ENCODE measurements at places on chromosomes 7 and 10.
A peak's percentile ranks its signal among the peaks of the same experiment; 100 is the strongest.

DNA sequence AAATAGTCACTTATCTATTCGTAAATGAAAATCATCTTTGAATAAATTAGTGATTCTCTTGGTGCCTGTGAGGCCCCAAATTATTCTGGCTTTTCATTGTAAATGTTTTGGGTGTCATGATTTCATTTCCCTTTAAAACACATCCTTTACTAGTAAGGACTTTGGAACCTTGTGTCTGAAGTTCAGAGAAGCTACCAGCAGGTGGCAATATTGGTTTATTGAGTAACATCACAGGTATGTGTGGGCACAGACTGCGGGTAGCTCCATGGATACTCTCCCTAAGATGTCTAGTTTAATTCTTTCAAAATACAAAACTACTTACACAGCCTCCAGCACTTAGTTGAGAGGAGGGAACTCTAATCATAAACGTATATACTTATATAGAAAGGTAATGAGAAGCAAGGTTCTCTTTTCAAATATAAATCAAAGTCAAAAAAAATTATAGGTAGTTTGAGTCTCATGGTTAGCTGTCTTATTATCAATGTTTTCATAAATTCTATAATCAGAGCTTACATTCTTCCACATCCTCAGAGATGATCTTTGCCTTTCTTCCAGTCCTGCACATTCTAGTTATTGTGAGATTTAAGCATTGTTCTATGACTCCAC, 449.6 kb downstream of the GRM8 start:
- peak; percentile 65 for DNase-seq

GRCh38 chr7:41855798-41856197, 152.9 kb upstream of the INHBA start:
- no peak for DNase-seq

DNA sequence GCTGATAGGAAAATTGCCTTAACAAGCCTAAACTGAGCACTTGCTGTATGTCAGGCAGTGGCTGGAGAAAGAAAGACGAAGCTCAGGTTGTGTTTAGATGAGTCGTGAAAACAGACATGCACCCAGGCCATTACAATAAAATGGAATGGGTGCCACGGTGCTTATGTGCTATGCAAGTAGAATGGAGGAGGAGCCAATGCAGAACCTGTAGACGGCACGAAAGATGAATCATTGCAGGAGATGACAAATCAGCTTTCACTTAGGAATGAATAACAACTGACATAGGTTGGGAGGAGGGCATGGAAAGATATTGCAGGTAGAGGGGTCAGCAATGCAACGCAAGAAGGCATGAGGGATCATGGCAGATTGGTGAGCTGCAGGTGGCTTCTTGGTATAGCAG, 61.2 kb upstream of the ARHGAP21 start:
- no peak for DNase-seq

DNA sequence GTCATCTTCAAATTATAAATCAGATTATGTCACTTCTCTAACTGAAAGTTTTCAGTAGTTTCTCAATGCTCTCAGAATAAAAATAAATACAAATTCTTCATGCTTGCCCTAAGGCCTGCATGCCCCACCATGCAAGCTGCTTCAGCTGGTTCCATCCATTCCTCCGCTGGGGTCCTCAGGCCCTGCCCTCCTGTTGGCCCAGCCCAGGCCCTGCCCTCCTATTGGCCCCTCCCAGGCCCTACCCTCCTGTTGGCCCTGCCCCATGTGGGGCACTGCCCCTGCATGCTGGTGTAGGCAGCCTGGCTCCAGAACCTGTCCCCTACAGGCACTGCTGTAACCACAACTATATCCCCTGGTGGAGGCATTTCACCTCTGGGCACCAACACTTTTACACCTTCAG, 109.3 kb upstream of the TCERG1L start:
- no peak for DNase-seq

GRCh38 chr10:30736685-30737232, 107.2 kb upstream of the LYZL2 start:
- no peak for DNase-seq

DNA sequence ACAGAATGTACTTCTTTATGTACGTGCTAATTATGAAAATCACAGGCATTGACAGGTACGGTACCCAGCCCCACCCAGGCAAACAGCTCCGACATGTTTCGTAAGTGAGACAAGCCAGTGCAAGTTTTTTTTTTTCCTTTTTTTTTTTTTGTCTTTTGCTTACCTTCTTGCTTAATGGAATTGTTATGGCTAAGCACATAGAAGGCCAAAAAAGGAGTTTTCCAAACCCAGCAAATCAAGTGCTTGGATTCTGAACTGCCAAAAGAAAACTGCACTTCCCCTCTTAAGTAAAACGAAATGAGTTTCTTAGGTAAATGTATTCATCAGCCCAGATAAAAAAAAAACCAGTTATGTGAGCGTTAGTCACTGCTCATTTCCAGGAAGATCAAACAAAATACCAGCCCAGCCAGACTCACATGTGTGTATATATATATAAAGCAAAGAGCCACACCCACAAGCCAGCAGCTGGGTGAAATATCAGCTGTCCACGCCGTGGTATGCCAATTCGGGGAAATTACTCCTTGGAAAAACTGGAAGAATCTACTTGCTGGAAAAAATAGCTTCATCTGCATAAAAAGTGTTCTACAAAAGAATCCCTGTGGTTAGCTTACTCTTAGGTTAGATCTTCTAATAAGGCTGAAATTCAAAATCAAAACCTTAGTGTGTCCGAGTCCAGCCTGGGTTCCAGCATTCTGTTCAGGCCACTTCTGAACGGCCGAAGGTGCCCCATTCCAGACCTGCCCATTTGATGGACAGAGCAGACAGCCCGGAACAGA, 8.0 kb downstream of the KLF6 start:
- no peak for DNase-seq

Data from DMS79 treated with DMSO at 0.1 percent for 48 hours (cell line).